ENCODE measurements at places on chromosomes 5 and 9.

DNA sequence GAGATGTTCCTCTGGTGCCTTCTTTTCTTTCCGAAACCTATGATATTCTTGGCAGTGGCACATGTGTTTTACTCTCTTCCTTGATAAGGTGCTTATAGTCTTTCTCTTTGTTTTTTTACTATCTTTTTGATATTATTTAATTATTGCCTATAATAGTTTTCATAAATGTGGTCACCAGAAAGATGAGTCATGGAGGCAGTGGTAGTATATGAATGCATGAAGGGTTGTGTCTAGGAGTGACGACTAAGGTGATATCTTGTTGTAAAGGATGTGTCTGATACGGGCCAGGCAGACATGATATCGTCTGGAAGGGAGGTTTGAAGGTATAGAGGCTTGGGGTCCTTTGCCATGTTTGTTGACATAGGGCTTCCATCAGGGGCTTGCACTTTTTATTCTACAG lies 36.8 kb downstream of the SLC44A1 start:
- no peak for DNase-seq

GRCh38 chr9:86679909-86680308 lies 267.4 kb downstream of the GAS1 start:
- no peak for DNase-seq

- no peak for DNase-seq
These were observed 353 bp downstream of the ACSL6 start for GRCh38 chr5:132010989-132011621.

- DNase-seq, result no peak
These were observed 147.5 kb downstream of the GNAQ start for GRCh38 chr9:77883846-77884771.

- no peak for DNase-seq
These were observed 181.8 kb downstream of the ASTN2 start for GRCh38 chr9:117233016-117233415.

GRCh38 chr9:8179381-8180053 lies 379.9 kb upstream of the DMAC1 start:
- DNase-seq, result no peak

DNA sequence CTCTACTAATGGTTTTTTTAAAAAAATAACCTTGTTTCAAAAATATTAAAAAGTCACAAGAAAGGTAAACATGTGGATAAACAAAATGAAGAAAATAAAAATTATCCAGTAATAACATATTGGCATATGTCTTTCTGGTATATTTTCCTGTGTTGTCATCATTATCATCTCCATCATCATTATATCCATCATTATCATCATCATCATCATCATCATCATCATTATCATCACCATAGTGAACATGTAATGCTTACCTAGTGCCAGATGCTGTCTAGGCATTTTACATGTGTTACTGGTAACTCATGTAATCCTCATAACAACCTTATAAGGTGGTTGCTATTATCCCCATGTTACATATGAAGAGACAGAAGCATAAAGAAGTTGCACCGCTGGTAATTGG lies 111.5 kb upstream of the CDKN2B start:
- DNase-seq, result no peak

GRCh38 chr5:147956064-147956841 lies 49.9 kb upstream of the C5orf46 start:
- no peak for DNase-seq

DNA sequence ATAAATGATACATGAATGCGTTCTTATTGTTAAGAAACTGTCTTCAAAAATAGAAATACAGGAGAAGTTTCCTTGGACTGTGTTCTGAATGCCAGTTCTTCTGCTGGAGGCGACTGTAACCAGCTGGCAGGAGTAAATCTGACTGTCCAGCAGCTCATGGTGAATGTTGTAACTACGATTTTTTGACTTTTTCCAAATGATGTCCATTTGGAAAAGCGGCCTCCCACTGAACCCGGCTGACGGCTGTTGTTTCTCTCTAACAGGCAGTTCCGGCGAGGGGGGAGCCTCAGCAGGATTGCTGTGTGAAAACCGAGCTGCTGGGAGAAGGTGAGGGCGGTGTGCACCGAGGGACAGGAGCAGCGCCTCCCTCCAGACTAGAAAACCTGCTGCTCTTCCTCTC lies 91.9 kb downstream of the EHMT1 start:
- no peak for DNase-seq

GRCh38 chr5:80468131-80468530 lies 19.8 kb upstream of the FAM151B start:
- no peak for DNase-seq

DNA sequence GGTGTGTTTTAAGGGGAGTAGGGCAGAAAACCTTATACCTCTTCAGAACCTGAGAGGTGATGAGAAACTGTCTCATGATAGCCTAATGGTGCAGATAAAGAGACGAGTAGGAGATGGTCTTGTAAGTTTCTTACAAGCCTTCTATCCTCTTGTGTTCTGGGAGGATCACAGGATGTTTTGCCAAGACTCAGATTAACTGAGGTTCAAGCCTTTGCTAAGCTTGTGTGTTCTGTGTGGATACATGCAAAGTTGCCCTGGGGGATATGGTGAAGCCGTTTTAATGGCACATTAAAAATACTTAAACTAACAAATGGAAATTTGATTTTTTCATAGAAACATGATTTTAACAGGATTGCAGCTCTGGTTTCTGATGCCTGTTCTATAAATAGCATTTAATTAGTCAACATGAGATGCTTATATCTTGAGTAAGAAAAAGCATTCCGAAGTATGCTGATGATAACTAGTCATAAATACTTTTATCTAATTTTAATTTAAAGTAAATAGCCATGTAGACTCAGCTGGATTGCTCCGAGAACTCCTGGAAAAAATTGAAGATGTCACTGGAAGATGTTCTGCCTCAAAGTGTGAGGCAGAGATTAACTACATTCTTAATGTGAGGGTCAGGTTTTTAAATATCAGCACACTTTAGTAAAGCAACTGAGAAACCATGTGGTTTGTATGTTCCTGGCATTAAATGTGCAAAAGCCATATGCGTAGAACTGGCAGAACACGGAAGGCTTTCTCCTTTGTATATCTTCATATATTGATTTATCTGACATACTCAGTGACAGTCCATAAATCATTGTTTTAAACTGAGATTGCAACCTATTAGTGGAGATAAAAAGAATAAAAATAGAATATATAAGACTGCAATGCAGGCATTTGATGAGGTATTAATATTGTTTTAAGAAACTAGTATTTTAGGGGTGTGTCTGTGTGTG lies 53.7 kb downstream of the IPO11 start:
- no peak for DNase-seq

DNA sequence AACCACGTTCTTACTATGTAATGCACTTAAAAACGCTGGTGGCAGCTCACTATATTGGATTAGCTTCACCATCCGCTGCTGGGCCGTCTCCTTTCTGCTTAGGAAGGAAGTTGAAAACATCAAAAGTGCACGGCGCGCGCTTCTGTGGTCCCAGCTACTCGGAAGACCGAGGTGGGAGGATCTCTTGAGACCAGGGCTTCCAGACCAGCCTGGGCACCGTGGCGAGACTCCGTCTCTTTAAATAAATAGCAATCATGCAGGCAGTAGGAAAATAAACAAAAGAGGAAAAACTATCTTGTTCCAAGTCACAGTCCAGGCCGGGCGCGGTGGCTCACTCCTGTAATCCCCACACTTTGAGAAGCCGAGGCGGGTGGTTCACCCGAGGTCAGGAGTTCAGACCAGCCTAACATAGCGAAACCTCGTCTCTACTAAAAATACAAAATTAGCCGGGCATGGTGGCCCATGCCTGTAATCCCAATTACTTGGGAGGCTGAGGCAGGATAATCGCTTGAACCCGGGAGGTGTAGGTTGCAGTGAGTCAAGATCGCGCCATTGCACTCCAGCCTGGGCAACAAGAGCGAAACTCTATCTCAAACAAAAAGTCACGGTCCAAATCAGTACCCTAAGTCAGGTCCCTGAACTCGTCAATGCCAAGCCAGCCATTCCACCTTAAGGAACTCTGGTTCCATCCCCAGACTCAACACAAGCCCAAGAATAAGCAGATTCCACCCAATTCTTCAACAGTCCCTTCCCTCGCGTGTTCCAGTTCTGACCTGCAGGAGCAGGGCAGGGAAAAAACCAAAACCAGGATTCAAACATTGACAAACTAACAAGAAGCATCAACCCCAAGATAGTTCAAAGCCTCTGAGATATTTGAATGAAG lies 1.0 kb upstream of the GOLGA1 start:
- peak; percentile 19 for DNase-seq

GRCh38 chr5:56746553-56747339 lies 68.6 kb upstream of the MAP3K1 start:
- DNase-seq, result no peak

DNA sequence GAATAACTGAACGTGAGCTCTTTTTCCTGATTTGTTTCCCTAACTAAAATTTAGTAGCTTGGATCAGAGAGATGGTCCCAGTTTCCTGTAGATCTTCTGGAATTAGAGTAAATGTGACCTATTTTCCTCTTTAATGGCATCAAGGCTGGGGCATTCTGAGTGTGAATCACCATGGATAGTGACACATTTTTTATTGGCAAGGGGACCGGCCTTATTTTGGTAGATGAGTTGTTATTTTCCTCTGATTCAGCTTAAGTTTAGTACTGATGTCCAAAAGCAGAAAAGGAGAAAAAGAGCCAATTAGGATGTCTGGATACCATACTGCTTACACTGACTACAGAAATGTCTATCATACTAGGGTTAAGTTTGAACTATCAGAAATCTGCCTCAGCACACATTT lies 68.1 kb downstream of the RNF38 start:
- no peak for DNase-seq

GRCh38 chr9:14822666-14823065 lies 87.6 kb downstream of the FREM1 start:
- DNase-seq, result no peak

DNA sequence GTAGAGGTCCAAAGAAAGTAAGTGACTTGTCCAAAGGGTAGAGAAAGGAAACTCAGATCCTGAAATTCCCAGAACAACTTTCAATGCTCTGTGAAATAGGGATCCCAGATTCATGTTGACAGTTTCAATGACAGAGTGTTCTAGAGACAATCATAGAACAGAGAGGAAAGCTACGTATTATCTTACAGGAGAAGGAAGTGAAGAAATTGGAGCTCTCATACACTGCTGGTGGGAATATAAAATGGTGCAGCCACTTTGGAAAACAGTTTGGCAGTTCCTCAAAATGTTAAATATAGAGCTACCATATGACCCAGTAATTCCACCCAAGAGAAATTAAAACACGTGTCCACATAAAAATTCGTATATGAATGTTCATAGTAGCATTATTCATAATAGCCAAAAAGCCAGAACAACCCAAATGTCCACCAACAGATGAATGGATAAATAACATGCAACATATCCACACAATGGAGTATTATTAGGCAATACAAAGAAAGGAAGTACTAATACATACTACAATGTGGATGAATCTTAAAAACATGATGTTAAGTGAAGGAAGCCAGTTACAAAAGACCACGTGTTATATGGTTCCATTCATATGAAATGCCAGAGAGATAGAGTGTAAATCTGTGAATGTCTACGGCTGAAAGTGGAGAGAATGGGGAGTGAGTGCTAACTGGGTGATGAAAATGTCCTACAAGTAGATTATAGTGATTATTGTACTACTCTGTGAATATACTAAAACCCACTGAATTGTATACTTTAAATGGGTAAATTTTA lies 197.1 kb downstream of the NTRK2 start:
- DNase-seq, result no peak

GRCh38 chr9:24007185-24007584 lies 181.1 kb upstream of the ELAVL2 start:
- no peak for DNase-seq

- DNase-seq, result no peak
These were observed 20.4 kb downstream of the ACO1 start for GRCh38 chr9:32404856-32405255.

DNA sequence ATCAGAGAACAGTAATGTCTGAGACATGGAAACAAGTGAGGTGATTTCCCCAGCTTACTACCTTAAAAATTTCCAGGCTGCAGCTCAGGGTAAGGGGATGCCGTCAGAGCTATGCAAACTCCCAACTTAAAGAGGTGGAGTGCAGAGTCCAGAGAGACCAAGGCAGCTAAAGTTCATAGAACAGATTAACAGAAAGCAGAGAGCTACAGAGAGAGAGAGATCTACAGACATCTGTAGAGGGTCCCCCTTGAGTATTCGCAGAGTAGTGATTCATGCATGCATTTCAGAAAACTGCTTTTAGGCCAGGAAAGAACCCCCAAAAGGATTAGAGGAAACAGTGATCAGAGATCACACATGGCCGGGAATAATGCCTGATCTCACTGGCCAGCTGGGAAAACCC lies 306.2 kb upstream of the PUM3 start:
- DNase-seq, result no peak

GRCh38 chr9:18489861-18490260 lies 15.9 kb downstream of the ADAMTSL1 start:
- no peak for DNase-seq

DNA sequence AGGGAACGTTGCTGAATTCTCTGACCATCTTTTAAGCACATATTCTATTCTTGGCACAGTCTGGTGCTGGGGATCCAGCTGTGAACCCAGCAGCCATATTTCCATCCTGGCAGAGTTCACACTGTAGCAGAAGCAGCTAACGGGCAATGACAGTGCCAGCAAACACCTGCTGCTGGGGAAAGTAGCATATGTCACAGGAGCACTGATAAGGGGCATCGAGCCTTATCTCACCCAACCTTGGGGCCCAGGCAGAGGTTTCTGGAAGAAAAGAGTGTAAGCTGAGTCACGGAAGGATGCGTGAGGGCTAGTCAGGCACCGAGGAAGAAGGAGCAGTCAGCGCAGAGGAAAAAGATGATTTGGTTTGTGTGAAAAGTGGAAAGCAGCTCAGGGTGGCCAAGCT lies 1.1 kb downstream of the NDOR1 start:
- no peak for DNase-seq

- DNase-seq, result no peak
These were observed 307.5 kb upstream of the IRX2 start for GRCh38 chr5:3058942-3059341.

GRCh38 chr5:135900276-135900675 lies 4.6 kb upstream of the IL9 start:
- no peak for DNase-seq

DNA sequence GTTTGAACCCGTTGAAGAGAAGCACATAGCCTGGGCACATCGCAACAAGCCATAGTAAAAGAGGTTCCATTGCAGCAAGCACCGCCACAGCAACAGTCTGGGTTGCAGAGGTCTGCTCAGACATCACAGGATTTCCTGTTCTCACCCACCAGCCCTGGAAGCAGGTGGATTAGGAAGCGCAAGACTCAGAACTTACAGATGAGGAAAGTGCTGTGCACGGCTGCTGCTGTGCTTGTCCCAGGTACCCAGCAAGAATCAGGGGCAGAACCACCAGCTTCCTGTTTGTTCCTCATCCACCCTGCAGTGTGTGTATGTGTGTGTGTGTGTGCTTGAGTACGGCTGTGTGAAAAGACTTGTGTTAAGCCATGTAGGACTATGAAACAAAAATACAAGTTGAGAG lies 124.7 kb upstream of the IRX2 start:
- DNase-seq, result no peak

DNA sequence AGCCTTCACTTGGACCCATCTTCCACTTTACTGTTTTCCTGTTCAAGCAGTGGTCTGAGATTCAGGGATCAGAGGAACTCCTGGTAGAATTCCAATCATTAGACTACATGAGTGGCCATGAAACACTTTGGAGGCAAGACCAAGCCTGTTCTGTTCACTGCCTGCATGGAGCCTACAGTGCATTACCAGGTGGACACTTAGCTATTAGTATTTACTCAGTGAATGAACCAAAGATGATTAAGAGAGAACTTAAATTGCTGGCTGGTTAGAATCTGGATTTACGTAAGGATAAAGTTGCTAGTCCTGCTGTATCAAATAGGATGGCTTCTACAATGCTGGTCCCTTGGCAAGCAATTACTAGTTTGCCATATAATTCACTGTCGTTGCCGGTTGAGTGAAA lies 245.5 kb downstream of the ARRDC3 start:
- DNase-seq, result no peak
